ENCODE measurements at places on chromosomes 12 and 14. TPM values are rescaled to one million over a fixed set of nuclear protein-coding genes. Genes with fewer than 3 reads are reported as not detected.

DNA sequence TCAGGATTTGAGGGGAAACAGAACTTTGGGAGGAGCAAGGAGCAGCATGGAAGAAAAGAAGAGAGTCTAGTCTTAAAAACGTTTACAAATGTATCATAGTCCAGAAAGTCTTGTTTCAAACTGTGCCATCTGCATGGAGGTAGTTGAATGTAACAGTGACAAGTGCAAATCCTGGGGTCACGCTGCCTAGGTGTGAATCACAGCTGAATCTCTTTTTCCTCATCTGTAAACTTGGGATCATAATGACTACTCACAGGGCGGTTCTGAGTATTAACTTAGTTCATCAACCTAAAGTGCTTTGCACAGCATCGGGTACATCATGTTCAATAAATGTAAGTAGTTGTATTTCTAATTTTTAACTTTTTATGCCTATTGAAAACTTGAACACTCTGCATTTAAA is 208.5 kb downstream of the CHST11 start:
- no peak for DNase-seq

DNA sequence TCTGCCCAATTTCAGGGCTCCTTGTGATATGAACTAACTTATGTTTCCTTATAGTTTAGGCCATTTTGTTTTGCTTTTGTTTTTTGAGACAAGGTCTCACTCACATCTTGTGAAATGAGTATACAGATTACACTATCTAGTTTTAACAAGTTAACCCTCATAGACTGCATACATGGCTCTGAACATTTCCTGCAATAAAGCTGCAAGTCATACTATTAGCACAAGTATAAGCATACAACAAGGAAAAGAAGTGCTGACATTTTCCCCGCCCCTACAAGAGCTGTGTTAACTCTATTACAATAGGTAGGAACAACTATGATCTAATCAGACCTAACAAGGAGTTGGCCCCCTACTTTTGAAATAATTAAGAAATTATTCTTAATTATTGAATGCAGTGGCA is 35.9 kb downstream of the CCDC177 start:
- DNase-seq = no peak

CLBA1 gene
- total RNA-seq = 1.2 TPM

NTF3 gene
- total RNA-seq = not detected

AEBP2 gene
- 57.1 TPM for total RNA-seq

- DNase-seq = no peak
These were observed 9.4 kb upstream of the KCNA1 start for GRCh38 chr12:4900327-4900726.

GRCh38 chr12:91316907-91317269 is 134.3 kb upstream of the DCN start:
- DNase-seq = no peak

ITGA7 gene
- 4.6 TPM for total RNA-seq

DNA sequence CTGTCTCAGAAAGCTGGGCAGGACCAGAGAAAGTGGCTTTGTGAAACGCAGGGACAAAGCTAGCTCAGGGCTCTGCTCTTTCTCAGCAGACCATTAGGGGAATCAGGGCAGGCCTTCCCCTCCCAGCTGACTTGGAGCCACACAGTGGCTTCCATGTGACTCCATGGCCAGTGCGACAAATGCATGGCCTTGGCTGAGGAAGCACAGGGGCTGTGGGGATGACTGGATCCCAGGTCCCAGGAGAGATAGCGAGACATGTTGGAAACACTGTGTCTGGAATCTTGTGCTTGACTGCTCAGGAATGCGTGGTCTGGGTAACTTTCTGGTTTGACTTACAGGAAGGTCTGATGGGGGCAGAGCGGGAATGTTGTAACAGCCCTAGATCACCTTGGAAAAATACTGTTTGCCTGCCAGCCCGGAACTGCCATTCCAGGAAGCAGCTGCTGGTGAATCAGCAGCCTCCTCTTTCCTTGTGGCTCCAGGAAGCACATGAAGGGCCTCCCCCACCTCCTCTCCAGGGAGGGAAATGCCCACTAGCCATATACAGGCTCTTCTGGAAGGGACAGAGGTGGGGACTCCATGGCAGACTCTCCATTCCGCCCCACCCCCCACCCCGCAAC is 133.5 kb upstream of the HIF1A start:
- no peak for DNase-seq

Measured in natural killer cell (primary cell).